ENCODE measurements at places on chromosomes 1 and 21.

DNA sequence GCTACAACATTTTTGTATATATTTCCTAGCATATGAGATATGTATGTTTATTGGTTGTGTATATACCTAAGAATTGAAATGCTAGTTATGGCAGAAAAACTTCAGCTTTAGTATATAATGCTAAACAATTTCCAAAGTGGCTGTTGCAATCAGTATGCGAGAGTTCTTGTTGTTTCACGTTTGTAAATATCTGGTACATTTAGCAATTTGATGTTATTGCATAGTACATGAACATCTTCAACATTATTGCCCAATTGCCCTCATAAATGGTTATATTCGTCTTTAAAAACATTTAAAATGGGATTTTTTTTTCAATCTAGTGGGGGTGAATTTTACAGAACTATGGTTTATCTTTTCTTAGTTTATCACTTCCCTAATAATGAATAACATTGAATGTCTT, 86.2 kb upstream of the HP1BP3 start:
- DNase-seq = no peak

DNA sequence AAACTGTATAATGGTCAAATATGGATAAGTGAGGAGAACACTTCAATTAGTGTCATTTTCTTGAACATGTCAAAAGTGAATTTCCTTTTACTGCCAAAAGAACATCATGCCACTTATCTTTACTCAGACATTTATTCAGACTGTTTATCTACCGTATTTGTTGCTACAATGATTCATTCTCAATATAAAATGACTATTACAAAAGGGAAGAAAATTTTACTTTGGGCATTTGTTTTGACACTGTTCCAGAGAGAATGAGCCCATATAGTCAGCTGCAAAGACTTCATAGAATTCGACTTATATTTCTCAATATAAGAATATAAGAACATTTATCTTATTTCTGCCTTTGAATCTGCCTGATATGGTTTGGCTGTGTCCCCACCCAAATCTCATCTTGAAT, 1699.1 kb downstream of the BRINP3 start:
- DNase-seq = no peak

GRCh38 chr1:20404466-20404865, 81.5 kb downstream of the CAMK2N1 start:
- DNase-seq = no peak

DNA sequence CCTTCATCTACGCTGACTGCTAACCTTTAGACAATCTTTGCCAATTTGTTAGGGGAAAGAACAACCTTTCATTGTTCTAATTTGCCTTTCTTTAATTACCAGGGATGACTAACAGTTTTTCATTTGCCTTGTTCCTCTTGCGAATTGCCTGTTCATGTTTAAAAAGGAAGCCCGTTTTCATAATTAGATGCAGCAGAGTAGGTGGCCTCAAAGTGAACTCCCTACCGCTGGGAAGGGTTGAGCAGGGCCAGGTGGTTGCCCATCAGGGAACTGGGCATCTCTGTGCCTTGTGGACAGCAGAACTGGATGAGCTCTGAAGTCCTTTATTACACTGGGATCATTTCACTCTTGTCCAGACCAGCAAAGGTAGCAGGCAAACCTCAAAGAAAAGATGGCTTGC, 59.0 kb downstream of the HIVEP3 start:
- DNase-seq = no peak

- DNase-seq = no peak
Observed at GRCh38 chr1:89594096-89594740, 38.7 kb upstream of the LRRC8C start.

DNA sequence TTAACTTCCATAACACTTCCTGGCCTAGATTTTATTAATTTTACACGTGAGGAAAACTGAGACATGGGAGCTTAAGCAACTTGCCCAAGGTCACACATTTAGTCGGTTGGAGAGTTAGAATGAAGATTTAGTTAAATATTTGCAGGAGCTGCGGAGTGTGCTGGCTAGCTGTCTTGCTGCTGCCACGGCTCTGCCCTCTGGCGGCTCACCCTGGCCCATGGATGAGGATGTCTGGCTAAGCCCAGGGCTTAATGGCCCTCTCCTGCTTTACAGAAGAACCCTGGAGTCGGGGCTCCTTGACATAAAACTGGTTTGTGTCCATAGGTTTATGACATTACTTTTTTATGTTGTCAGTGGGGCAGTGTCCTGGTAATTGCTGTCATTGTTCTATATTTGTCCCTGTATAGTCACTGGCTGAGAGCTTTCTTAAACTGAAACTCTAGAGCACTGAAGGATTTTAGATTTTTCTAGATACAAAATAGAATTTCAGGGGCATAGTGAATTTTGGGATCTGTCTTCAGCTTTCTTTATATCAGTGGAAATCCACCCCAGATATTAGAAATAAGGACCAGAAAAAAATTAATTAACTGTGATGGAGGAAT, 88.9 kb upstream of the WLS start:
- DNase-seq = no peak

DNA sequence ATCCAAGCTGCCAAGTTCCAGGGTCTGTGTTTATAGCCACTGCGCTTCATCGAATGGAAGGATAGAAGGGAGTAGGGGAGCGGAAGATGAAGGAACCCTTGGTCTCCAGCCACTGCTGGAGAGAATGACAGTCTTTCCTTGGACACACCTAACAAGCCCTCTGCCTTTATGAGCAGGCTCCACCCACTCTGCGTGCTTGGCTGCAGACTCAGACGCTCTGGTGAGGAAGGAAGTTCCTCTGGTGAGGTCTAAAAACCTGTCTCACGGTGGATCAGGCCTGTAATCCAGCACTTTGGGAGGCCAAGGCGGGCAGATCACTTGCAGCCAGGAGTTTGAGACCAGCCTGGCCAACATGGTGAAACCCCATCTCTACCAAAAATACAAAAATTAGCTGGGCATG, 55.4 kb downstream of the MATN1 start:
- DNase-seq = no peak
